Immature natural killer cell (primary cell): ENCODE measurements at places on chromosomes 11 and 22.

DNA sequence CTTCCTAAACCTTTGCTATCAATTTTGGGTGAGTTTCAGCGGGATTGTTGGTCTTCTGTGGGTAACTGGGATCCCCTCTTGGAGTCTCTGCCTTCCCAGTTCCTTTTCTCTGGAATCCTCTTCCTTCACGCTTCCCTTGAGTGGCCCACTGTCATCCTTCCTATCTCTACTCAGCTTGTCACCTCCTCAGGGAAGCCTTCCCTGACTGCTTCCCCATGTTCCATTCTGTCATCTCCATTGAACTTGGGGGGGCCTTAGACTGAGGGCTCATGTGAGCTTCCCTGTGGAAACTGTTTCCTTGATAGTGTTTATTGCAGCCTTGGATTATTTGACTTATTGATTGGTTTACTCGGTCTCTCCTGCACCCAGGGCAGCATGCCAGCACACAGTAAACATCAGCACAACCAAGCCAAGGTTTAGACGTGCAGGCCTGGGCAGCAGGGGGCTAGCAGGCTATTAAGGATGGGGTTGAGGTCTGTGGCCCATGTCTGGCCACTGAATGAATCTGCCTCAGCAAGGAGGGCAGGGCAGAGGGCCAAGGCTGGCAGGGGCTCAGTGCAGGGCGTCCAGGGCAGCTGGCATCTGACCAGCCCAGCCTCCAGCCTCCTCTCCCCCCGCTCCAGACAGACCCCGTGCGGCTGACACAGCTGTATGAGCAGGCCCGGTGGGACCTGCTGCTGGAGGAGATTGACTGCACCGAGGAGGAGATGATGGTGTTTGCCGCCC, 7.2 kb downstream of the TRPT1 start:
- no peak for DNase-seq

DNA sequence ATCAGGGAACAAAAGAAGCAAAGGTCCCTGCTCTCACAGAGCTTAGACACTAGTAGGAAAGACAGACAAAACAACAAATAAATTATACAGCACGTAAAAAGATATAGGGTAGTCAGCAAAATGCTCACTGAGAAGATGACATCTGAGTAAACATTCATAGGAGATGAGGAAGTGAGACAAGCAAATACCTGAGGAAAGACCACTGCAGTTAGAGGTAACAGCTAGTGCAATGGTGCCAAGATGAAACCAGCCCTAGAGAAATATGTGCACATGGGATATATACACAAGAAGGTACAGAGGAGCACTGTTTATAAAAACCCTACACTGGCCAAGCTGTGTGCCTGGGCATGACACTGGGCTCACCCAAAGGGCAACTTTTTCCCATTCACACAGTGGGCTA, 9.8 kb downstream of the CYP2R1 start:
- DNase-seq, result no peak

- no peak for DNase-seq
Observed at GRCh38 chr11:64268893-64269539, 15.4 kb downstream of the BAD start.

- no peak for DNase-seq
Observed at GRCh38 chr11:75246671-75247350, 6.2 kb downstream of the TPBGL start.

- DNase-seq, result no peak
Observed at GRCh38 chr11:8213376-8213775, 44.6 kb upstream of the RIC3 start.

GRCh38 chr11:19872512-19873145, 160.0 kb downstream of the NAV2 start:
- DNase-seq, result no peak

GRCh38 chr22:17832665-17833064, 58.4 kb upstream of the BID start:
- no peak for DNase-seq

GRCh38 chr11:80365980-80366379, 925.1 kb upstream of the TENM4 start:
- no peak for DNase-seq

DNA sequence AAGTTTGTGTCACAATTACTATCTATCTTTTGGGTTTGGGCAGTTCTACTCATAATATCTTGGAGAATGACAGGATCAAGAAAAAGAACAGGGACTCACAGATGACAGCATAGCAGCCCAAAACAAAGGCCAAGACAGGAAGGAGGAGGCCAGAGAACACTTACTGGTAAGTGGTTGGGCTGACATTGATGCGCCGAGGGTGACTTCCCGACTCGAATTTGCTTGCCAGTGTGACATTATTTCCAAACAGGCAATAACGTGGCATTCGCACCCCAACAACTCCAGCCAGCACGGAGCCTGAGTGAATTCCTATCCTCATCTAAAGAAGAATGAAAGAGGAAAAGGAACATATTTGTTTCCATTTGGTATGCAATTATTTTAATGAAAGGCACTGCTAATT, 309.9 kb downstream of the GUCY1A2 start:
- DNase-seq, result no peak

DNA sequence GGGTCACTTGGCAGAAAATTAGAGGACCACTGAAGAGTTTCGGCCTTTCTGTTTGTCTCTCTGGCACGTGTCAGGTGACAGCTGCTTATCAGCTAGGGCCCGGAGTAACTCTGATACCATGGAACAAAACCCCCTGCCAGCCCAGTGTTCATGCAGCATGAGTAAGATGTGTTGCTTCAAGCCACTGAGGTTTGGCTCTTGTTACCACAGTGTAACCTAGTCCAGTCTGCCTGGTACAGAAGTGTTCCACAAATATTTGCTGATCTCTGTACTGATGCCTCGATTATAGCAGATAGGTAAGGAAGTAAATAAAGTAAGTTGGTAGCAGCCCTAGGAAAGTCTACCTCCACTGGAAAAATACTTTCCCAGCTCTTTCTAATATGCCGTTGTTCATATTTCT, 20.5 kb upstream of the ETS1 start:
- DNase-seq, result no peak

DNA sequence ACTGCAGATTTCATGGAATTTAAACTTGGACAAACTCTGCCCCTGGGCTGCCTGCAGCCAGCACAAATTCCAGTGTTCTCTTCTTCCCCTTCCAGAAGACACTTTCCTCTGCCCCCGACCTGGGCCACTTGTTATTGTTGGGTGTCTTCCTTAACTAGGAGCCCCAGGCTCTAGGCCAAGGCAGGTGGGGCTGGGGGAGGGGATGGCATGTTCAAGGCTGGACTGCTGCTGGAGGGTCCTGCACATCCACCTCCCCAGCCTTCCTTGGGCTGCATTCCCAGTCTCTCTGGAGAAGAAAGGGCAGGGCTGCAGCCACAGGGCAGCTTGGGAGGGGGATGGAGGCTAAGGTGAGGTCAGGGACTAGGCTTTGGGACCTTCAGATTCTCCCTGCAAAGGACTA, 11.5 kb upstream of the SLC22A6 start:
- no peak for DNase-seq

- no peak for DNase-seq
Observed at GRCh38 chr11:93477684-93478234, 65.4 kb downstream of the SMCO4 start.

DNA sequence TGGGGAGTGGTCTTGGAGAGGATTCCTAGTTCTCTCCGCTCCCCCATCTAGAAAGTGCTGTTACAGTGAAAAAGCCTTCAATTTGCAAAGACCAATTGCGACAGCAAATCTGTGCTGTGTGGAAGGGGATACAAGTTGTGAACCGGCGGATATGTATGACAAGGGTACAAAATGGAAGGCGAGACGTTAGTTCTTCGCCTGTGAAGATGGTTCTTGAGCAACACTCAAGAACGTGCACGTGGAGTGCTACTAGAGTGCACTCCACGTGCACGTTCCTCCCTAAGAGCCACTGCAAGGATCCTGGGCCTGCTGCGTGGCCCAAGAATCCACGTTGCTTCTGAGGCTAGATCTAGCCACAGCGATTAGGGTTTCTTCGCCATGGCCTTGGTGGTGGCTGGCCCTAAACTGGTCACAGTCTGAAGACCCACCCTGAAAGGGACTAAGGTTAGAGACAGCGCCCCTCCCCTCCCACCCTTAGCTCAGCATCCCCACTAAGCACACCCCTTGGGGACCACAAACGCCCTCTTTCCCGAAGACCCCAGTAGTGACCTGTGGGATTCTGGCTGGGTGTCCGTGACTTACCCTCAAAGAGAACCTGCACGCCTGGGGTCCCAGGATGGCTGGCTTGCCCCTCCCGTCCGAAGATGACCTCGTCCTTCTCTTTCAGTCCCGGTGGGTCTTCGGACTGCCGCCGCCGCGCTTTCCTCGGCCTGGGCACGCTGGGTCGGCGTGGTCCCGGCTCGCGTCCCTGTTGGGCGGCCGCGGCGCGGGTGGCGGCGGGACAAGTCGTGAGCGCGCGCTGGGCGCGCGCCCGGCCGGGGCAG, 519 bp upstream of the PDE3B start:
- no peak for DNase-seq

- no peak for DNase-seq
Observed at GRCh38 chr22:40175611-40176244, 2.0 kb upstream of the TNRC6B start.

DNA sequence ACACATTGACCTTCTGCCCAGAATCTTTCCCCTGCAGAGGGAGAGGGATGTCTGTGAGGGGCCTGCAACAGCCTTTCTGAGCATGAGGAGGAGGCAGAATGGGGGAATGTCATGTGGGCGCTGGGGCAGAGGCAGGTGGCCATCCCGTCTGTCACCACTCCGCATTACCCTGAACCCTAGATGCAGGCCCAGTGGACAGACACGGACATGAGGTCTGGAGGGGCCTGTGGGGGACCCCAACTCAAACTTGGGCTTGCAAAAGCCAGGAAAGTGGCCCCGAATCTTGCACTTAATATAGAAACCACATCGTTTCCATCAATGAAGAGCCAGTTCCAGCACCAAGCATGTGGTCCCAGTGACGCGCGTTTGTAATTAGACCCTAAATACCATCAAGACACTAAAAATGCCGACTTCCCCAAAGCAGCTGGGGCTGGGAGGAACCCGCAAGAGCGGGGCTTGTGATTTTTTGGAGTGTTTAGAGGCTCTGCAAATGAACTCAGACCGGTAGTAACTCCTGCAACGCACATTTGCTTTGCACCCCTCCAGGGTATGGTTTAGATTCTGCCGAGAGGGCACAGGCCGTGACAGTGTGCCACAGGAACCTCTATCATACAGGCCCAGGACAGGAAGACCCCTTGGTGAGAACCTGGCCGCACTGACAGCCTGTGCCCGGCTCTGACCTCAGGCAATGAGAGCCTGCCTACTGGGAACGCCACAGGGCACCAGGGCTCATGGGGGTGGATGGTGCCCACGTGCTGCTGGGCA, 109.3 kb downstream of the CTTN start:
- no peak for DNase-seq

- no peak for DNase-seq
Observed at GRCh38 chr11:69465236-69466000, 16.0 kb upstream of the LINC01488 start.

DNA sequence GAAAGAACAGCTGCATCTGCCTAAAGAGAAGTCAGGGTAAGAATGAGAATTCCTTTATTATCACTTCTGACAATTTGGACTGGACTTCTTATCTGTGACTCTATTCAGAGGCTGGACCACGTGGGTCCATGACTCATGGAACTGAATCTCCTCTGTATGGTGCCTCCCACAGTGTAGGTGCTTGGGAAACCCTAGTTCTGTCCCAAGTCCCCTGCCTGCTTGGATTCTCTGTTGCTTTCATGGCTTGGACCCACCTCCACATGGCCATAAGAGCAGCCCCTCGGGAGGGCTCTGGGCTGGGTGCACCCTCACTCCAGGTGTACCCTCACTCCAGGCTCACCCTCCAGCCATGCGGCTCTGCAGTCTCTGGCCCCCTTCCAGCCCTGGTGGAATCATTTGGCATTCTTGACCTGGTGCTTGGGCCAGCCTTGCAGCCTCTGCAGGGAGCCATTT, 153.4 kb downstream of the CACNA1I start:
- no peak for DNase-seq

- DNase-seq, result no peak
Observed at GRCh38 chr22:45120931-45121330, 42.8 kb upstream of the NUP50 start.

DNA sequence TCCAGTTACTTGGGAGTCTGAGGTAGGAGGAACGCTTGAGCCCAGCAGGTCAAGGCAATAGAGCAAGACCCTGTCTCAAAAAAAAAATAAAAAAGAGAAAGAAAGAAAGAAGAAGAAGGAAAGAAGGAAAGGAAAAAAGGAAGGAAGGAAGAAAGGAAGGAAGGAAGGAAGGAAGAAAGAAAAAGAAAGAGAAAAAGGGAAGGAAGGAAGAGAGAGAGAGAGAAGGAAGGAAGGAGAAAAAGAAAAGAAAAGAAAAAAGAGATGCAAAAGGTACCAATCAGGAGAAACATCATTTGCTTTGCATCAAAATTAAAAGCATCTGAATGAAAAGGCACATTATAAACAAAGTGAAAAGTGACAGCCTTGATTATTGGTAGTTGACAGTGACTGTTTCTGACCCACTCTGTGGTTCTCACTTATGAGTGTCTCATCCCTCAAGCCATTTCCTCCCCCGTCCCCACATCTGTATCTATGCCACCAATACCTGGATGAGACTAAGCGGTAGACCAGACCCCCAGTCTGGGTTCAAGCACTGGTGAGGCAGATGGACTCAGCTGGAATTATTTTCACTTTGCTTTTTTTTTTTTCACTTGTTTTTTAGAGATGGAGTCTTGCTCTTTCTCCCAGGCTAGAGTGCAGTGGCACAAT, 33.0 kb upstream of the XBP1 start:
- DNase-seq, result peak; percentile 28

DNA sequence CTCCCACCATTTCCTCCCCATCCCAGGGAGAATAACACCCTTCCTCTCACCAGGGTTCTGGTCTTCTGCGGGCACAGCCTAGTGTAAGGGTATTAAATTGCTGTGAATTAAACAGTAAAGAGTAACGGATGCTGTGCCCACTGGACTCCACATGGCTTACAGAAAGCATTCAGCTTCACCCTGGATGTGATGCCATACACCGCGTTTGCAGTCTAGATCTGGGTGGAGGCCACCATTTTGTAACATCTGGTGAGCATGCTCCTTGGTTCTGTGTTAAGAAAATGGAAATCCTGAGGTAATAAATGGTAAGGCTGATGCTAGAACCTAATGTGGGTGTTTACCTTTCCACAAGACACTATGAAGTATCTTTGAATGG, 331.8 kb upstream of the B3GAT1 start:
- DNase-seq, result no peak

- no peak for DNase-seq
Observed at GRCh38 chr11:86629045-86629706, 43.2 kb downstream of the ME3 start.

DNA sequence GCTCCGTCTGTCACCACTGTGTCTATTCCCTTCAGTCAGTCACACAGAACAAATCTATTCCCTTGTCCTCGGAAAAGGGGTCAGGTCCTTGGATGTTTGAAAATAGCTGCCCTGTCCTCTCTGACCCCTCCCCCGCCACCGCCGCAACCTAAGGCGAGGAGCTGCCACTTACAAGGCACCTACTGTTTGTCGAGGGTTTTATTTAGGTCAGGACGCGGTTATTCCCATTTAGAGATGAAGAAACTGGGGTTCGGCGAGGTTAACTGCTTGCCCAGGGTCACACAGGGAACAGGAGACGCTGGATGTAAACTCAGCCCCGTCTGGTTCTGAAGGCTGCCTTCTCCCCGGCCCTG, 1468.1 kb downstream of the BRD1 start:
- no peak for DNase-seq
